ENCODE measurements at places on chromosomes 12 and 14.

DNA sequence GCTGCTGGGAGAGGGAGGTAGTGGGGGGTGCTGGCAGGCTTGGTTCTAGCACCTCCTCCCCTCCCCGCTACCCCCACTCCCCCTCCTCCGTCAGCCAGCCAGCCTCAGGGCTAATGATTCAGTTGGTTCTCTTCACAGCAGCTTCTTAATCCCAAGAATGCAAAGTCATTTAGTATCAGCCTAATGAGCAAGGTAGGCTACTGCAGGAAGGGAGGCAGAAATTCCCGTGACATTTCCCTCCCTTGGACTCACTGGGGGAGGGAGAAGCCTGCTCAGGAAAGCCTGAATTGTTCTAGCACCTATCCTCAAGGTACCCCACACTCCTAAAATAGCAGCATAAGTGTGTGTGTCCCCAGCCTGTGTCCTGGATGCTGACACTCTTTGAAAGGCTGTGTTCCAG is 29.8 kb downstream of the ITPK1 start:
- no peak for DNase-seq

GRCh38 chr12:14577344-14577743 is 9.7 kb upstream of the PLBD1 start:
- DNase-seq: no peak

- no peak for DNase-seq
Observed at GRCh38 chr14:103697603-103698379, 17.5 kb downstream of the XRCC3 start.

GRCh38 chr12:45049912-45050750 is 768 bp downstream of the DBX2 start:
- peak; percentile 8 for DNase-seq

- DNase-seq: no peak
Observed at GRCh38 chr12:126994599-126994998, 1272.4 kb upstream of the TMEM132C start.

DNA sequence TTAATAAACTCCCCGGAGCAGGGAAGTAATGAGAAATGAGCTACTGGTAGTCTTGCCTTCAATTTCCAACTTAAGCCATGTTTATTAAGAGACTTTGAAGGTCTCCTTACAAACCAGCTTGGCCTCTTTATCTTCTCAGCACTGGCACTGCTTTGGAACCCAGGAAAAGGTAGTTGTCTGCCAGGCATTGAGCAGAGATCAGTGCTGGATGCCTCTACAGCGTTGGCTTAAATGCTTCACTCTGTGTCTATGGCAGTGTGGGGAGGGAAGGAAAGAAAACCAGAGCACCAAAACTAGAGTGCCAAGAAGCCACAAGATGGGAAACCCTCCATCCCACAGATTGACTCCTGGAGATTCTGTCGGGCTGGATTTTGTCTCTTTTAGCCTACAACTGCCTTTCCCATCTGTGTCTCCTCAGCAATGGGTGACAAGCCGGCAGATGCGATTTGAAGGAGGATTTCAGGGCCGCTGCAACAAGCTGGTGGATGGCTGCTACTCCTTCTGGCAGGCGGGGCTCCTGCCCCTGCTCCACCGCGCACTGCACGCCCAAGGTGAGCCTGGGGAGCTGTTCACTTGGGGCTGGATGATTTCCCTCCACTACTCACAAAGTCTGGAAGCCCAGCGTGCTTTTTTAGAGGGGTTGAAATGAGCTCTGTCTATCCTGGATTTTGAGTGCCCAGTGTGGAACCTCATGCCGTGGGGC is 57.3 kb downstream of the FNTB start:
- DNase-seq: no peak

- DNase-seq: no peak
Observed at GRCh38 chr12:104181313-104181712, 34.3 kb upstream of the TXNRD1 start.

GRCh38 chr14:87628780-87629179 is 364.2 kb downstream of the GALC start:
- DNase-seq: no peak

DNA sequence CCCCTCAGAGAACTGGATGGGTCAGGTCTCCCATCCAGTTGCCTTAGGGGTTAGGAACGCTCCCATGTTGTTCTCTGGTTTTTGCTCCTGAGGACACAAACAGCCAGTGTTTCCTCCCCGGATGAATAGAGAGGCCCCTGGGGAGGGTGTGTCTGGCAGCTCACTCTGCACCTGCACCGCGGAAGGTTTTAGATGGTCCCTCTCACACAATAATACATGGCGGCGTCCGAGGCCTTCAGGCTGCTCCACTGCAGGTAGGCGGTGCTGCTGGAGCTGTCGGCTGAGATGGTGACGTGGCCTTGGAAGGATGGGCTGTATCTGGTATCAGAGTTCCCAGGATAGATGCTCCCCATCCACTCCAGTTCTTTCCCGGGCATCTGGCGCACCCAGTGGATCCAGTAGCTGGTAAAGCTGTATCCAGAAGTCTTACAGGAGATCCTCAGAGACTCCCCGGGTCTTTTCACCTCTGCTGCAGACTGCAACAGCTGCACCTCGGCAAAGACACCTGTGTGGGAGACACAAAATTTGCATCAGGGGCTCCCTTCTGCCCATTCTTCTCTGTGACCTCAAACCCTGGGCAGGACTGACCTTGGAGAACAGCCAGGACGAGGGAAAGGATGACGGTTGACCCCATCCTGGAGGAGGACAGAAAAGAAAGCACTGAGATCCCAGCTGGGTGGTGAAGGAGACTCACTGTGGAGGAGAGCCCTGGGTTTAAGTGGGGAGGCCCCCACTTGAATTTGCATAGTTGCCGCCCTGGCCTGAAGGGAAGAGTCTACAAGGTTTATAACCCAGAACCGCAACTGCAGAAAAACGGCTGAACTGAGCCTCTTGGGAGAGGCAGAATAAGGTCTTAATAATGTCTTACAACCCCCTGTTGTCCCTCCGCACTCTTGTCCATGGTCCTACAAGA is 1324.8 kb downstream of the TMEM121 start:
- no peak for DNase-seq

DNA sequence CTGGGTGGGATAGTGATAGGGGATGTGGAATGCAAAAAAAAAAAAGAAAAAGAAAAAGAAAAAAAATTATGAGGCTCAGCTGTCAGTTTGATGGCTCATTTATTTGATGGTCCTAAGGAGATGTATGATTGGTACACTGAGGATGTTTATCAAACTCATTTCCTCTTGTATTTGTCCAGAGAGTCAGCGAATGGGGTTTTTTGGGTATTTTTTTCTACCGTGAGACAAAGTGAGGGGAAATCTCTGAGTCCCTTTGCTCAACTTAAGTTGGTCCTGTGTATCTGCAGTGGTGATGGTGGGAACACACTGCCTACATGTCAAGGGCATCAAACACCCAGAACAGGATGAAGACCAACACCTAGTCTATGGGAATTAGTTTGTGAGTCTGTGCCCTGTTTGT is 176.9 kb upstream of the HIF1A start:
- no peak for DNase-seq

DNA sequence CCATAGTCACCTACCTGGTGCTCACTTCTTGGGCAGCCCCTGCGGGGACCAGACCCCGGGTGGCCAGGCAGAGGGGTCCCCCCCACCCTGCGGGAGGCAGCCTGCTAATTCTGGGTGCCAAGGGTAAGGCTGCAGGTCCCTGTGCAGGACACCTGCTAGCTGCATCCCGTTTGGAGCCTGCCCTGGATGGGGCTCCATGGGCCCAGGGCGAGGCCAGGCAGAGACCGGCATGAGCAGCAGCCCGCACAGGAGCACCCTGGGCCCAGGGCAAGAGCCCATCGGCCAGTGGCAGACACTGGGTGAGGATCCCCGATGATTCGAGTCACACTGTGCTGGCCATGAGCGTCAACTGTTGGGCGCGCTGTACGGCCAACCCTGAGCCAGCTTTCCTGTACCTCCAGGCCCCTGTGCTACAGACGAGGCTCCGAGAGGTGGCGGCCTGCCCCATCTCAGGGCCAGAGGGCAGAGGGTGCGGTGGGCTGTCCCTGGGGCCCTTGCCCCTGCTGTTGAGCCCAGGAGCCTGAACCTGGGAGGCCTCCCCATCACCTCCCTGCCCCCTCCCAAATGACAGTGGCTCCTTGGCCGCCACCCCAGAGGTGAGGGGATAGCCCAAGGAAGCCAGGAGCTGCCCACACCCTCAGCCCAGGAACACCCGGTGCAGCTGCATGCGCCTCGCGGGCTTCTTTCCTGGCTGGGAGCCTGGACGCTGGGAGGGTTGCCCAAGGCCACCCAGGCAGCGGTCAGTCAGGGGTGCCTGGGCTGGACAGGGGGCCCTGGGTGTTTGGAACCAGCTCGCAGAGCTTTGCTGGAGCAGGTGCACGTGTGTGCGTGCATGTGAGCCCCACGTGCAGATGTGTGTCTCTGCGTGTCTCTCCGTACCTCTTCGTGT is 47.7 kb downstream of the CYP46A1 start:
- peak; percentile 2 for DNase-seq

DNA sequence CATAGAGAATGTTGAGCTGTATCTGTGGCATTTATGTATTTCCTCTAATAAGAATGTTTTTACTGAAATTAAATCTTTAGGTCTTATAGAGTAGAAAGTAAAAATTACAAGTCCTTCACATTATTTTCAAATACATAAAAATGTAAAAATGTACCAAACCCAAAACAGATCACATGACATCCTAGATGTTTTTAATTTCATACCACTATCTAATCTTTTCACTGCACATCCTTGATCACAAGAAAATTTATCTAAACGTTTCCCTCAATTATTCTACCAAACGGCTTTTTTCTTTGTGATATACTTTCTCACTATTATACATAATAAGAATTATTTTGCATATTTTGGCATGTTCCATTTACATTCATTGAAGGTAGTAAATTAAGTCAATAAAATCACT is 18.3 kb downstream of the SGPP1 start:
- DNase-seq: no peak

DNA sequence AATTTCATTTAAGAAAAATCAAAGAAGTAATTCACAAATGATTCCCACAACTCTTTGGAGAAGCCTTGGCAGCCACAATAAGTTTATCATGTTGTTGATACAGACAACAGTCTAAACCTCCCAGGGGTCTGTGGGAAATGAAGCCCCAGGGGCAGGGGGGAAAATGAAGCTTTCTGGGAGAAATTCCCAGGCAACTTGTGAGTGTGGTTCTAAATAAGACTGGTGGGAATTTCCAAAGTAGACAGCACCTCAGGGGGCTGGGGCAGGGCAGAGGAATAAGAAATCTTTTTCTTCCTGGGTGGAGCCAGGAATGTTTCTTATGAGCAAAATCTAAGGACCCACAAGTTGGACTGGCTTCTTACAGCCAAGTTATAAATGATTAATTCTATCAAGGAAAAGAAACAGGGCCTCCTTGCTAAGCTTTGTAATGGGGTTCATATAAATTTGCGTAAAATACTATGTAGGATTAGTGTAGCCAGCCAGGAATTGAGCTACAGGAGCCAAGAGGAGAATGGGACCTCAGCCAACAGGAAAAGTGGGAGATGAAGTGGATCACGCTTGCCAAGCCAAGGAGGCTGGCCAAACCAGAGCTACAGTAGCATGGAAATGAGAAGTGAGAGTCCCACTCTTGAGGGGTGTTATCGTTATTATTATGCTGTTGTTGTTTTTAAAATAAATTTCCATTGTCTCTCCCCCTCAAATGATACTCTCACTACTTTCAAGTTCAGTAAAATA is 182.9 kb upstream of the FAR2 start:
- DNase-seq: no peak

DNA sequence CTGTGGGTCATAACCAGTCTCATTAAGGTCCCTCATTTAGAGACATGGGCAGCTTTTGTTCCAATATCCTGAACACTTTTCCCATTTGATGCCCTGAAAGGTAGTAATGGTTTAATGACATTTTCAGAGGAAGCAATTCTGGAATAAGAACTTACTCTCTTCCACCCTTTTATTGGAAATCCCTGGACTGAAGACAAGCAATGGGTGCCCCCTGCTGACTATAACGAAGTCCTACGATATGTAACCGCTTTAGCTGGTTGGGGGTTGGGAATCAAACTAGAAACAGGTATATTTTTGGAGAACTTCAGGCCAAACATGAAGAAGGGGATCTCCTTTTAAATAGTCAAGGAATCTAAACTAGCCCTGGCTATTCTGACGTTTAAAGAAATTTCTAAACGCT is 20.5 kb downstream of the SARNP start:
- DNase-seq: peak; percentile 11

DNA sequence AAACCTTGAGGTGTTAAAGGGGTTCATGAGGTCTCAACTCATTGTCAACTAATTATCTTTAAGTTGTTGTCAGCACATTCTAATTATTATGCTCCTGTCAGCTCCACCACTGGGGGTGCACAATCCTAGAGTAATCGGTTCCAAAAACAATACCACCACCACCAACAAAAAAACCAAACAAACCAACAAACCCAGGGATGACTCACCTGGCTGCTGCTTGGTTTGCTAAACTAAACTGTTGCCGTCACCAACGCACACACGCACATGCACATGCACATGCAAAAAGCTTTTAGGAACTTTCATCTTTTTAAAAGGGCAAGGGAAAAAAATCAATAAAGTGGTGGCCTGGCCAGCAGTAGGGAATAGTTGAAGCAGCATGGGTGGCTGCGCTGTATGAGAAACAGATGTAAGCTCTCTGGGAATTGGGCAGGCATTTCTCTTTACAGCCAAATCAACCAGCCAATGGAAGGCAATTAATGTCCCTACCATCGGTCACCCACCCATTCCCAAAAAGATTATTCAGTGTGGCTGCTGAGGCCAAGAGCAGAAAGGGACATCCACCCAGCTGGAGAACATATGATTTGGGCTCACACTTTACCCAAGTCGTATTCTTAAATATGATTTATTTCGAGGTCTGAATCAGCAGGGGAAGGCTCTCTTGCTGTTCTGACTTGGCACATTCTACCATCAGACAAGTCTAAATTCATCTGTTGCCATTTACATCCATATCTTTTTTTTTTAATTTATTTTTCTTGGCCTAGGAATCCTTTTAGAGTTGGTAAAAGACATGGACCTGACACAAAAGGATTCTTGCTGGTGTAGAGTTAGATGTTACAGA is 20.0 kb downstream of the TMEM30B start:
- no peak for DNase-seq

DNA sequence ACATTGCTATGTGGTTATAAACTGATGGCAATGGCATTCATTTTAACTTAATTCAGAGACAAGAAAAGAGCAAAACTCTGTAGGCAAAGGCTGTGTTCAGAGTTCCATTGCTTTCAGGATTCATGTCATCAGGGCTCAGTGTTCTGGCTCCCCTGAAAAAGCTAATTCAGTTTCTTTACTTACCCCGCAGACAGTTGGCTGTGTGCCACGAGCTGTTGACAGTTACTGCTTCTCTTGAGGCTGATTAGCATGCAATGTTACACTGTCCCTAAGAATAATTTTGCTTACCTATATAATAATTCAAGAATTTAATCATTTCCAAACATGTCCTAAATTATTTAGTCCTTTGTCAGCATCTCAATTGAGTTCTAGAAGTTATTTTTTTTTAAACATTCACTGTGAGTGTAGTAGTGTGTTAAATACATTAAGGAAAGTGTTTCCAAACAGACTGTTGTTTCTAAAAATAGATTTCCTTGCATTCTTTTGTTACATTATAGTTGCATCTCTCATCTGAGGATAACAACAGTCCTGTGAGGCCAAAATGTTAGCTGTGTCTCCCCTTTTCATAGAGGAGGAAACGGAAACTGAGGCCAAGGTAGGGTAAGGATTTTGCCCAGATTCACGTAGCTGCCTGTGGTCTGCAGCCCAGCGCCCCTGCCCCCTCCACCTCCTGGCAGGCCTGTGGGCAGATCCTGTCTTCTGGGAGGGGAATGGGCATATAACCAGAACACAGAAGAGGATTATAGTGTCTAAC is 98.6 kb downstream of the PELI2 start:
- DNase-seq: no peak

GRCh38 chr12:67220065-67220464 is 49.1 kb upstream of the CAND1 start:
- peak; percentile 16 for DNase-seq

GRCh38 chr12:82510386-82510785 is 152.1 kb downstream of the METTL25 start:
- DNase-seq: no peak
